ENCODE measurements at places on chromosomes 6 and 20.

DNA sequence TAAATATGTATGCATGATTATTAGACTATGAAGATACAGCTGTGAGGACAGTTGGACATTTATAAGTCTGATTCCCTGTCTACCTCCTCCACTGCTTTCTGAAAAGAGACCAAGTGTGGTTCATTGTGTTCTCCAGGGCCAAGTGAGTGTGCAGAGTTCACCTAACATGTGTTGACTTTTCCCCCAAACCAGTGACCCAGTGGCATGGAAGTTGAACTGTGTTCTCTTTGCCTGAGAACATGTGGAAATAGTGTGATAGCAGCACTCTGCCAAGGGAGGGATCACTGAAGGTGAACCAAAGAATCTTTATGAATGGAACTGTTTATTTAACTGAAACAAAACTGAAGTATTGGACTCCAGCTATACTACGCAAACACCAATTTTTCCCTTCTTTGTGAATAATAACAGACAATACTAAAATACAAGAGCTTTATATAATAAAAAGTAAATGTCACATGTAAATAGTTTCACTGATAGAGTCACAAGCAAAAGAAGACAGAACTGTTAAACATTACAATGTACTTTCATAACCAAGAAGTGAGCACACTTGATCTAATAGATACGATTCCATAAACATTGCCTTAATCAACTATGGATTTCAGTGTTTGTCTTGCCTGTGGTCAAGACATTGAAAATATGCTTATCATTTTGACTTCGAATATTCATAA lies 200.3 kb upstream of the FUT9 start:
- no peak for DNase-seq

GRCh38 chr6:45665859-45666258 lies 288.1 kb upstream of the SUPT3H start:
- no peak for DNase-seq

DNA sequence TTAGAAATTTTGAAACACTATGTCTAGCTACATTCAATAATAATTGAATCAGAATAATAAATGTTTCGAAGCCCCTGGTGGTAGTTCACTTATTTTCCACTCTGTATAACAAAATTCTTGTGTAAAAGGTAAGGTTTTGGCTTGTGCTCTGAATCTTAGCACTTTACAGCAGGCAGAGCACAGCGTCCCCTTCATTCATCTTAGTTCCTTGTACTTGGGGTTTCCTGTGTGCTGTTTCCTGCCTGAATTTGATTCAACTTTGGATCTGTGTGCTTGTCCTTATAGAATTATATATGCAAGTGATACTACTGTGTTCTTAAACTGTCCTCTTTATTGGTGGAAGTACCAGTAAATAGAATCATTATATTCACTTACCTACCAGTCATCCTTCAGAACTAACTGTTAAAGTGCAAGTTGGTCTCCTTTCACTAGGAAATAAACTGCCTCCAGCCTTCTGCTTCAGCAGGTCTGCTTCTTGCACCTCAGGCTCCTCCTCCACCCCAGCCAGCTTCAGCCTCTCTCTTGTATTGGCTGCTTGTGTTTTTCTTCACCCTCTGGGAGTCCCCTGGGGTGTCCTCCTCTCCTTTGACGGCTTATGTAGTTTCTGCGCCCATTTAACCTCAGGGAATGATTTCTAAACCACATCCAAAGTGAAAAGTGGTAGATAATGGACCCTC lies 28.8 kb upstream of the TULP4 start:
- DNase-seq = peak; percentile 33

- DNase-seq = no peak
Observed at GRCh38 chr6:18110162-18110561, 12.3 kb downstream of the NHLRC1 start.

- no peak for DNase-seq
Observed at GRCh38 chr6:108117427-108118358, 43.2 kb upstream of the OSTM1 start.

- DNase-seq = no peak
Observed at GRCh38 chr6:163748886-163749285, 334.4 kb downstream of the QKI start.

- no peak for DNase-seq
Observed at GRCh38 chr6:11380969-11381744, 148.7 kb upstream of the NEDD9 start.

- no peak for DNase-seq
Observed at GRCh38 chr6:115830895-115831294, 229.8 kb downstream of the FRK start.

Measured in CD4-positive, alpha-beta T cell treated with Interleukin-15 for 1 hour (primary cell).